ENCODE measurements at places on chromosomes 2 and 18.

DNA sequence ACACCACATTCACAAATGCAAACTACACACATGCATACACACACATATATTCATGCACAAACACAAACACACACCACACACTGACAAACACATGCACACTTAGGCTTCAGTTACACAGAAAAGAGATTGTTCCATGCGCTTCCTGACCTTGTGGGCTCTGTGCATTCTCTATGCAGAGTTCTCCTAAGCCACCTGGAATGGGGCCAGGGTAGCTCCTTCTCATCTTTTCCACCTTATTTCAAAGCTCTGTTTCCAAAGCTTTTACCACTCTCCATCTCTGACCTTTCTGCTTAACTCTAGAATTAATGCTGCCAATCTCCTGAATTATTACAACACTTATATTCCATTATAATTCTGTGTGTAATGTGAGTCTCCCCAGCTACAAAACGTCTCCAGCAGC is 522.3 kb upstream of the MYT1L start:
- no peak for DNase-seq

GRCh38 chr2:192004188-192004963 is 157.5 kb upstream of the CAVIN2 start:
- DNase-seq: no peak

- no peak for DNase-seq
These were observed 105.0 kb downstream of the NEDD4L start for GRCh38 chr18:58148954-58149471.

DNA sequence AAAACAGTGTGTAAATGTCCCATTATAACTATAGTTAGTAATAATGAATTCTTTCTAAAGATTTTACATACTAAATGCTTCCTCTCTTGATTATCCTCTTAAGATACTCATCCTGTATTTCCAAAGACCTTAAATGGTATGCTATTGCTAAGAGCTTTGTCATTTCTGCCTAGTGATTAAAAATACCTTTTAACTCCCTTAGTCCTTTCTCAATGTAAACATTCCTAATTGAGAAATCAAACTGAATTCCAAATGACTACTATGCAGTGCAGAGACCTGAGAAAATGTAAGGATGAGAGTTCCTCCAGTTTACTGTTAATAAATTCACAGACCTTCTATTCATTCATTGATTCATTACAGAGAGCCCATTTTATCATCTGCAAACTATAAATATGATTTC is 86.9 kb downstream of the SOS1 start:
- DNase-seq: no peak

DNA sequence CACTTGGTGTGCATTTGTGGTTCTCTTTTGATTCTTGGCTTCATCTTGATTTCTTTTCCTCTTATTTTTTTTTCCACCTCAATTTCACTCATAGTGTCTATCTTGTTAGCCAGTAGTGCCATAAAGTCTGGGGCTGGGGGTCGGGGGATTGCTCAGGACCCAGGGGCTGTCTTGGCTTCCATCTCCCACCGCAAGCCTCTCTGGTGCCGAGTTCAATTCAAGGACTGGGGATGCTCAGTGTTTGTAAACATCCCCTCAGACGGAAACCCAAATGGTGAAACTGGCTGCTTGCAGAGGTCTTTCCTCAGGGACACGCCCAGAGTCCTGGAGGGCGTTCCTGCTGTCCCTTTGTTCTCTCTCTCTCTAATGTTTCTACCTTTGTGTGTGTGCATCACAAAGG is 173.3 kb downstream of the TWIST2 start:
- DNase-seq: no peak
